Thyroid gland (tissue), 4 donors: ENCODE measurements at places on chromosomes 5 and 9. TPM values are rescaled to one million over a fixed set of nuclear protein-coding genes. Genes with fewer than 3 reads are reported as not detected.
A peak's percentile ranks its signal among the peaks of the same experiment; 100 is the strongest.

- no peaks in the 10 kb centered on the region for H3K27me3 ChIP-seq
- no peaks in the 10 kb centered on the region for H3K36me3 ChIP-seq
- H3K4me3 ChIP-seq: no peak overlapping the region
These were observed 78.6 kb downstream of the SH3RF2 start for GRCh38 chr5:146015001-146015400.

DNA sequence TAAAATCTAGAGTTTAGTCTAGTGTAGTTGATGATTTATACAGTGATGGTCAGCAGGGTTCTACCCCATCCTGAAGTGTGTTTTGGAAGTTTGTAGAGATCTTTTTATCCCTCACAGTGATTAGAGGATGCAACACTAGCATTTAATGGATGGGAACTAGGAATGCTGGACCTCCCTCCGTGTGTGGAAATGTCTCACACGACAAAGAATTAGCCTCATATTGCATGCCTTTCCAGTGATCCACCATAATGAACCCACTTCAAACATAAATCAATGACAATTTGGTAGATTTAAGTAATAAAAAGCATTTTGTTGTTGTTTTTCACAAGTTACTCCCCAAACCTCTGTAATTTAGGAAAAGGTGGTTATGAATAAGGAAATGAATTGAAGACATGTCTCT, 82.5 kb upstream of the LMNB1 start:
- H3K4me3 ChIP-seq: no peak overlapping the region
- no peaks in the 10 kb centered on the region for H3K36me3 ChIP-seq
- no peaks in the 10 kb centered on the region for H3K4me1 ChIP-seq
- no peak overlapping the region for H3K27ac ChIP-seq
- no peaks in the 10 kb centered on the region for H3K27me3 ChIP-seq

- H3K4me1 ChIP-seq: no peaks in the 10 kb centered on the region
- H3K27ac ChIP-seq: no peak overlapping the region
- no peaks in the 10 kb centered on the region for H3K27me3 ChIP-seq
- DNase-seq: no peak
- H3K36me3 ChIP-seq: no peaks in the 10 kb centered on the region
These were observed 254.3 kb downstream of the MAST4 start for GRCh38 chr5:66850354-66851075.

- H3K27me3 ChIP-seq: no peaks in the 10 kb centered on the region
- no peak overlapping the region for H3K27ac ChIP-seq
These were observed 106.3 kb upstream of the NR3C1 start for GRCh38 chr5:143509758-143510221.

DNA sequence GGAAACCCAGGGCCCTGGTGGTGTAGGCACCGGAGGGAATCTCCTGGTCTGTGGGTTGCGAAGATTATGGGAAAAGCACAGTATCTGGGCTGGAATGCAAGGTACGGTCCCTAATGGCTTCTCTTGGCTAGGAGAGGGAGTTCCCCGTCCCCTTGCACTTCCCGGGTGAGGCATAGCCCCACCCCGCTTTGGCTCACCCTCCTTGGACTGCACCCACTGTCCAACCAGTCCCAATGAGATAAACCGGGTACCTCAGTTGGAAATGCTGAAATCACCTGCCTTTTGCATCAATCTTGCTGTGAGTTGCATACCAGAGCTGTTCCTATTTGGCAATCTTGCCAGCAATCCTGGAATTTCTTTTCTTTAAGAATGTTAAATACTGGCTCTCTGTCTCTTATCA, 1429.1 kb downstream of the MAT2B start:
- no peak overlapping the region for H3K27ac ChIP-seq
- H3K36me3 ChIP-seq: no peaks in the 10 kb centered on the region
- H3K27me3 ChIP-seq: no peaks in the 10 kb centered on the region

DNA sequence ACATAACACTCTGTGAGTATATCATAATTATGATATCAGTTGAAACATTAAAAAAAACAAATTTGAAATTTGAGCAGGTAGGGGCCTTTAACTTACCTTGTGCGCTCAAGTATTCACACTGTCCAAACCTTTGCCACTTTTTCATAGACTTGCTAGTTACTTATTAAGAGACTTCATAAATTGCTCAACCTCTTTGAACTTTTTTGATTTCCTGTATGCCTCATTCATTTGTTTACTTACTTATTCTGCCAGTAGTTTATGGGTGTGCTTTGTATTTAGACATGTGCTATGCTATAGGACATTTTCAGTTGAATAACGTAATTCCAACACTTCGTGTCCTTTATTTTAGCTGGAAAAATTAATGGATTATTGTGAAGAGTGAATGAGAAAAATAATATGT, 204.8 kb downstream of the HCN1 start:
- no peak for DNase-seq
- no peak overlapping the region for H3K4me3 ChIP-seq
- no peaks in the 10 kb centered on the region for H3K36me3 ChIP-seq

DNA sequence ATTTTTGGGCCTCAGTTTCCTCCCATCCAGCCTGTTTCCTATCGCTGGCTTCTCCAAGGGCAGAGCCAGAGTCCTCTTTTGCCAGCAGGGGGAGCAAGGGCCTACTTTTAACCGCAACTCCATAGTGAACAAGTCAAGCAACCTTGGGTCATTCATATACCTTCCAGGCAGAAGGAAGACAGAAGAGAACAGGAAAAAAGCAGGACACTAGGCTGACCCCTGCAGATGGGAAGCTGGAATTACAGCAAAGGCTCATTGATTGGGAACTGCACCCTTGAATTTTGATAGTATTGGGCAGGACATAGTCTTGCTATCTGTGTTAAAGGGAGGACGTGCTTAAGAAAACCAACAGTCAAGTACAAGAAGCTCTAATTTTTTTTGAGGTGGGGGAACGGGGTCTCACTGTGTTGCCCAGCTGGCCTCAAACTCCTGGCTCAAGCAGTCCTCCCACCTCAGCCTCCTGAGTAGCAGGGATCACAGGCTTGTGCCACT, 30.1 kb downstream of the QRFP start:
- no peak overlapping the region for H3K4me3 ChIP-seq
- no peaks in the 10 kb centered on the region for H3K36me3 ChIP-seq
- H3K27me3 ChIP-seq: no peaks in the 10 kb centered on the region
- no peak overlapping the region for H3K27ac ChIP-seq
- peak; percentile 68 for DNase-seq

DNA sequence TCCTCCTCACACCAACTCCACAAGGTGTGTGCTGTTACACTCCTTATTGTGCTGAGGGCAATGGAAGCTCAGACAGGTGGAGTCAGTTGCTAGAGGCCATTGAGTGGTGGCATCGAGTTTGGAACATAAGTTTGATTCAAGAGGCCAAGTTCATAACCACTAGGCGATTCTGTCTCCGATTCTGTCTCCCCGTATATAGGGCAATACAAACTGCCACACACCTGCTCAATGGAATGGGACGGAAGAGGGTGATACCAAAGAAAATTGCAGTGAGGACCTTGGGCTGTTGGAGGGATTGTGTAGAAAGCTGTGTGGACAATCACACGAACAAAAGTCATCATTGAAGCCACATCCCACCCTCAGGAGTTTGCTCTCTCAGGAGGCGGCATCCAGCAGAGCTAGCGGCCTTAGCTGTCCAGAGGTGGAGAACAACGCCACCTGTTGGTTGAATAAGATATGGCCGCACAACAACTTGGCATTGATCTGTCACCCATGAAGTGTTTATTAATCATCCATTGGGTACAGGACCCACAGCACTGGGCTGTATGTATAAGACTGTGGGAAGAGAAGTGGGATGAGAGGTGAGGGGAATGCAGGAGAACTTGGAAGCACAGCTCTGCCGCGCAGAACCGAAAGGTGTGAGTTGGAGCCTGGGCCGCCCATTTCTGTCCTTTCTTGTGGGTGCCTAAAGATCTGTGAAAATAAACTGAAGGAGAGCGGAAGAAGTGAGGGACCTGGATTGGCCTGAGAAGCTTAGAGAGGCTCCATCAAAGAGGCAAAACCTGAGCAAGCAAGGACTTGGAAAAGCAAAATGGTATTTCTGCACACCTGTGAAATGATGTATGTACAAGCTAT, 16.1 kb upstream of the NEUROG1 start:
- H3K27me3 ChIP-seq: peaks cover 6% of the 10 kb centered on the region
- peak; percentile 70 for DNase-seq
- no peak overlapping the region for H3K4me3 ChIP-seq
- H3K36me3 ChIP-seq: no peaks in the 10 kb centered on the region

DNA sequence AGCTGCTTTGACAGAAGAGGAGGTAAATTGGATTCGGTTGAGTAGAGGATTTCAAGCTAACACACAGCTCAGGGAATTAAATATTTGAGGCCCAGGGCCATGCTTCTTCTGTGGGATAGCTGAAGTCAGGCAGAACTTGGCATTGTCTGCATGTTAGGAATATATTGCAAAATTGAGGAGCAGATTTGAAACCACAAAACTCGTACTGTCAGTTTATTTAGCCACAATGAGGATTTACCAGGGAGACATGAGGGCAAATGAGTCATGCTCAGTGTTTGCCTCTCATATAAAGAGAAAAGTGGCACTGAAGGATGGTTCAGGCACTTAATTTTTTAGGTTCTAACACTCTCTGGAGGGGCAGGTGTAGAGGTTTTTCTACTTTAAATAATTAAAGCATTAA, 83.0 kb upstream of the PRLR start:
- H3K36me3 ChIP-seq: no peaks in the 10 kb centered on the region
- DNase-seq: no peak
- H3K27ac ChIP-seq: no peak overlapping the region
- H3K4me1 ChIP-seq: no peaks in the 10 kb centered on the region

- peaks cover 39% of the 10 kb centered on the region for H3K4me1 ChIP-seq
- no peak overlapping the region for H3K4me3 ChIP-seq
- no peaks in the 10 kb centered on the region for H3K36me3 ChIP-seq
- H3K27me3 ChIP-seq: no peaks in the 10 kb centered on the region
- DNase-seq: no peak
These were observed 32.5 kb upstream of the SSBP2 start for GRCh38 chr5:81783401-81783800.

- peaks cover 3% of the 10 kb centered on the region for H3K36me3 ChIP-seq
- peak overlapping the region; percentile 7 for H3K27ac ChIP-seq
- no peaks in the 10 kb centered on the region for H3K27me3 ChIP-seq
- no peak for DNase-seq
These were observed 2.9 kb downstream of the AKNA start for GRCh38 chr9:114384836-114385396.

DNA sequence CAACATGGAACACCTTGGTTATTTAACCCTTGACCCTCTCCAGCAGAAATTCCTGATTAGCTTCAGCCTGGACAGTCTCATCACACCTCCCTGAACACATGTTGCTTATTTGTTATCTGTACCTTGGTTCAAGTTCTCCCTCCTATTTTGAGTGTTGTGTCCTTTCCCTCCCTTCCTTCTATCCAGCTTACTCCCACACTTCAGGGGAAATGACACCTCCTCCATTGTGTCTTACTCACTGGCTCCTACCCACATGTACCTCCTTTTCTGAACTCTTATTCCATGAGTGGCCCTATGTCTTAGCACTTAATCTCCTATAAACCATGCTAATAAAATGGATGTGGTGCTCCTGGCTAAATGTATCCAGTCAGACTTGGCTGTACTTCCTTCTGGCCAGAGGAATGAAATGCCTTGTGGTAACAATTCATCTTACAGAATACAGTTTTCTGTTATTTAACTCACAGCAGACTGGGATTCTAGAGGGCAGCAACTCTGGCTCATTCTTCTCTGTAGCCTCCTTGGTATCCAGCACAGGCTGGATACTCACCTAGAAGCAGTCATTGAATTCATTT, 11.2 kb downstream of the LIX1 start:
- DNase-seq: no peak
- H3K4me1 ChIP-seq: no peaks in the 10 kb centered on the region
- H3K4me3 ChIP-seq: no peak overlapping the region
- no peaks in the 10 kb centered on the region for H3K36me3 ChIP-seq
- H3K27me3 ChIP-seq: no peaks in the 10 kb centered on the region
- H3K27ac ChIP-seq: no peak overlapping the region

- H3K36me3 ChIP-seq: no peaks in the 10 kb centered on the region
- H3K4me1 ChIP-seq: peaks cover 3% of the 10 kb centered on the region
- no peak overlapping the region for H3K4me3 ChIP-seq
- no peak for DNase-seq
- no peaks in the 10 kb centered on the region for H3K27me3 ChIP-seq
These were observed 113.0 kb upstream of the TRIM32 start for GRCh38 chr9:116574027-116574679.

DNA sequence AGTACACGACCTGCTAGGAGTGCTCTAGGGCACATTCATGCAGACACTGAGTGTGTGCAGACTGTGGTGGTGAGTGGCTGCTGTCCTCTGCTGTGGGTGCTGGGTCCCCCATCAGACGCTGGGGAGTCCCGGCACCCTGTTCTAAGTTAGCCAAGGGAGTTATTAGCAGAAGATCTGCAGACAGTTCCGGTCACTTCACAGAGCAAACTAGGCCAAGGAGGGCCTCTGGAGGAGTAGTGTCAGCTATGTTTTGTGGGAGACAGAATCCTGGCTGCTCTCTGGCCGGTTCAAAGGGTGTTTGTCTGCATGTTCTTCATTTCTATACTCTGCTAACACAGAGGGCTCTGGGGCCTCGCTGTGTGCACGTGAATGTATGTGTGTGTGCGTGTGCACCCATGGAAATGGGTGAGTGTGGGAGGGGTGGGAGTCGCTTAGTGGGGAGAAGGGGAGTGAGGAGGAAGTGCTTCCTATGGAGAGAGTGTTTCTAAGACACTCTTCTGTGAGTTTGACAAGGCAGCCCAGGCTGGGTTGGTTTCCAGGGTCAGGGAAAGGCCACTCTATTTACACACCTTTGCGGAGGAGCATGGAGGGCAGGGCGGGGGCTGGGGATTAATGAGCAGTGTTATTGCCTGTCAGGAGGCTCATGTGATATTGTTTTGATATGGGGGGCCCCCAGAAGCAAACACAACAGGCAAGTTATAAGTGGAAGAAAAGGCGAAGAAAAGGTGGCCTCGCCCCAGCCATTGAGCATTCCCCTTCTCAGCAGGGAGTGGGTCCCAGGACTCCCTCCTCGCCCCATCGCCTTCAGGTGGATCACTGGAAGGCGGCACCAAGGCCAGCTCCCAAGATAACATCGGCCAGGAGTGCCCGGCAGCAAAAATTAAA, 68.9 kb downstream of the MACROH2A1 start:
- H3K27me3 ChIP-seq: no peaks in the 10 kb centered on the region
- DNase-seq: no peak
- H3K4me3 ChIP-seq: no peak overlapping the region
- H3K27ac ChIP-seq: no peak overlapping the region

DNA sequence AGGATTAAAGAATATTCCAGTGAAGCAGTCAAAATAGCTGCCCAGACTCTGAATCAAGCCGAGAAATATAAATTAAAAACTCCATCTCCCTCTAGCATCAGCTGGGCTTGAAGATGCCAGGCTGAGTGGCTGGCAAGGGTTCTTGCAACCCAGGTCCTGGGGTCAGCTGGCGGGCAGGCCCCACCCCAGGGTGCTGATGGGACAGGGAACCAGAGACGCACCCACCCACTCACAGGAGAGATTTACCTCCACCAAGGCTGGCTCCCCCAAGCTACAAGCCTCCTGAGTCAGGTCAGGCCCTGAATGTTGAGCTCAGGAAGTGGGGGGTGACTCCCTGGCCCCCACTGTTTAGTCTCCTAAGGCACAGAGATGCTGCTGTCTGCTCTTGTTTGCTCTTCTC, 83.9 kb upstream of the HSPA9 start:
- no peak overlapping the region for H3K4me3 ChIP-seq
- H3K4me1 ChIP-seq: no peaks in the 10 kb centered on the region
- no peak overlapping the region for H3K27ac ChIP-seq
- no peaks in the 10 kb centered on the region for H3K36me3 ChIP-seq

SLC6A19 gene
- total RNA-seq: not detected

BHMT2 gene
- total RNA-seq: 80.3 TPM

ARHGAP26 gene
- 52.3 TPM for total RNA-seq

SNX30 gene
- total RNA-seq: 9.1 TPM

PCDHB6 gene
- 0.33 TPM for total RNA-seq

SLC6A7 gene
- total RNA-seq: not detected

MFAP3 gene
- 53.7 TPM for total RNA-seq

HMGCS1 gene
- 33.5 TPM for total RNA-seq
